CD4-positive, alpha-beta T cell treated with Interleukin-21 for 1 hour (primary cell): ENCODE measurements at places on chromosomes 7 and 10.

- DNase-seq, result no peak
These were observed 181.9 kb downstream of the TMEM26 start for GRCh38 chr10:61271127-61271780.

GRCh38 chr7:108603656-108604306, 34.1 kb downstream of the DNAJB9 start:
- no peak for DNase-seq

DNA sequence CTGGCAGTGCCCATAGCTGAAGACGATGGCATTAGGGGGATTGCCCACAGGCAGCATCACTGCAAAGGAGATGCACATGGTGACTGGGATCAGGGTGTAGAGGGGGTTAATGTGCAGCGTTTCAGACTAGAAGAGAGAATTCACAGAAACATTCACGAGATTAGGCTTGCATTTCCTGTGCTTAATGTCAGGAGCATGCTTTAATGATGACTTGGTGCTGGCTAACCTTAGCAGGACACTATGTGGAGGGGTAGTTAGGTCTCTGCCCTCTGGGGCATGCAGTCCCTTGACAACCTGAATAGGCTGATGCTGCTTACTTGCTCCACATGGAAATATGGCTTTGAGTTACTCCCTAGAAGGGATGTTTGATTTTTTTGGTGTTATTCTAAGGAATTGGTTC, 21.8 kb downstream of the STMP1 start:
- no peak for DNase-seq

GRCh38 chr7:85033263-85033662, 153.6 kb downstream of the SEMA3D start:
- no peak for DNase-seq

DNA sequence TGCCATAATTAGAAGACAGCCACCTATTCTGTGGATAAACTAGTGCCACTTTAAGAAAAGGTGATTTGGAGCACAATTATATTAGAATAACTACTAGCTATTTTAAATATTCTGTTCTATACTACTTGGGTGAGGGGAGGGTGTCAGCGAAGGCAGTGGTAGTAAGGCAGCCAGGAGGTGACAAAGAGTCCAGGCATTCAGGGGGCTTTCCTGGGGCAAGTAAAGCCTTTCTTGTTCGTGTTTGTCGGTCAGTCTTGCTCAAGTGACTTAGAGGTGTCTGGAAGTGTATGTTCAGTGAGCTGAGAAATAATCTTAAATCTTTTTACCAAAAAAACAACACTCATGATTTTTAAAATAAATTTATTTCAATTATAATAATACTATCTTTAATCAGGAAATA, 34.4 kb downstream of the ADD3 start:
- DNase-seq, result no peak

GRCh38 chr10:70426823-70427222, 14.7 kb downstream of the NODAL start:
- no peak for DNase-seq

DNA sequence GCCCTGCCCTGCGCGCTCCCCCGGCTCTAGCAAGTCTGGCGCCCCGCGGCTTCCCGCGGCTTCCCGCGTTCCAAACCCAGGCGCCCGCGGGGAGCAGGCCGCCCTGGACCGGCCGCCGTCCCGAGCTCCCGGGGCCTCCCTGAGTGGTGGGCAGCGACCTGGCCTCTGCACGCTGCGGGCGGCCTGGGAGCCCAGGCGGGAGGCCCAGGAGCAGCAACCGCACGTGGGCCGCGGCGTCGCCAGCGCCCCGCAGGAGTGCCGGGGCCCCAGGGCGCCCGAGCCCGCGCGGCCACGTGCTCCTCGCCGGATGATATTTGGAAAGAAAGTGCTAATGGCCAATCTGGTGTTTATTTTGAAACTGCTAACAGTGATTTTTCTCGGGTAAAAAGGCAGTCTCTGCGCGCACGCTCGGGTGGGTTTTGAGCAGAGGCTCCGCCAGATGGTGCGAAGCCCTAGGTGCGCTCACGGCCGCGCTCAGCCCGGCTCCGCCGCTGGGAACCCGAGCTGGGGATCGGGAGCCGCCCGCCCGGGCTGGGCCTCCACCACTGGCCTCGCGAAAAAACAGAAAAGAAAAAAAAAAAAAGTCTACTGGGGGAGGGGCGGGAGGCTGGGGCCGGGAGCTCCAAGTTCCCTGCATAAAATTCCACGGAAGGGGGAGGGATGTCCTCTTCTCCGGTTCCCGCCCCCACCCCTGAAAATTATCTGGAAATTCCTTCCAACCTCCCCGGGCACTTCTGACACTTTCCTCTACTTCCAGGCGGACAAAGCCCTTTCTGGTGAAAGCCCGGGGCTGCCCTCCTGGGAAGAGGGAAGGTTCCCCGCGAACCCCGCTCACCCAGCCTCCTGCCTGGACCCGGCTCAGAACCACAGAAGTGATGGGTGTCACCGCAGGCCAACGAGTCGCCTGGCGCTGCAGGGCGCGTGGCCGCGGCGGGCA, 4.3 kb downstream of the EBF3 start:
- DNase-seq, result no peak

GRCh38 chr10:113764582-113764981, 13.1 kb downstream of the PLEKHS1 start:
- no peak for DNase-seq

DNA sequence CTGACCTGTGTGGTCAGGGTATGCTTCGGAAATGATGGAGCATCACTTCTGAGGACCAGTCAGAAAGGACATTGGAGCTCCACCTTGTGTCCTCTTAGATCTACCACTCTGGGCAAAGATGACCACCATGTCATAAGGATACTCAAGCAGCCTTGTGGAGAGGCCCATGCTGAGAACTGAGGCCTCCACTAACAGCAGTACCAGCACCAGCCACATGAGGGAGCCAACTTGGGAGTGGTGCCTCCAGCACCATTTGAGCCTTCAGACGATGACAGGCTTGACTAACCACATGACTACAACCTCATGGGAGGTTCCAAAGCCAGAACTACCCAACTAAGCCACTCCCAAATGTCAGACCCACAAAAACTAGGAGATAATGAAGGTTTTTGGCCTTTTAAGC, 116.0 kb downstream of the NPTX2 start:
- peak; percentile 14 for DNase-seq
